Fibroblast of the conjunctiva (primary cell): ENCODE measurements at places on chromosomes 6 and 20.
A peak's percentile ranks its signal among the peaks of the same experiment; 100 is the strongest.

- DNase-seq = no peak
These were observed 33.5 kb upstream of the EPB41L1 start for GRCh38 chr20:36120991-36121390.

- DNase-seq = no peak
These were observed 24.0 kb downstream of the HBS1L start for GRCh38 chr6:135030532-135031178.

DNA sequence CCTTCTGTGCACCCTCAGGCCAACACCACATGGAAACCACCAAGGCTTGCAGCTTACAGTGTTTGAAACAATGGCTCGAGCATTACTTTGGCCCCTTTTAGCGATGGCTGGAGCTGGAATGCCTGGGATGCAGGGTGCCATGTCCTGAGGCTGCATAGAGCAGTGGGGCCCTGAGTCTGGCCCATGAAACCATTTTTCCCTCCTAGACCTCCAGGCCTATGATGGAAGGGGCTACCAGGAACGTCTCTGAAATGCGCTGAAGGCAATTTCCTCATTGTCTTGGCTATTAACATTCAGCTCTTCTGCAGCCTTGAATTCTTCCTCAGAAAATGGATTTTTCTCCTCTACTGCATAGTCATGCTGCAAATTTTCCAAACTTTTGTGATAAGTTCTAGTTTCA, 29.9 kb upstream of the SERINC1 start:
- no peak for DNase-seq

DNA sequence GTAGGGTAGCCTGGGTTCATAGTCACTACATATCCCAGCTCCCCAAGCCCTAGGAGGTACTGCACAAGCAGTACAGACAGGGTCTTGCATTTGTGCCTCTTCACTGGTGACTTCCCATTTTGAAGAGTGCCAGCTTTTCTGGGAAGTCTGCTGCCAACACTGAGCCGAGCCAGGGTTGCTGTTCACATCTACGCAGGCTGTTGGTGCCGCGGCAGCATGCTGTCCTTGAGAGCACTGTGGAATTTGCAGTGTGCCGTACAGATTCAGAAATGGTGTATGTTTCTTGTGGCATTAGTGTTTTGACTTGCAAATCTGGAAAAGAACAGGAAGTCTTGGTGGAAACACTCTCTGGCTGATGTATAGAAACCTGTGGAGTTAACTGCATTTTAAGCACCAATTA, 67.5 kb downstream of the JARID2 start:
- DNase-seq = no peak

DNA sequence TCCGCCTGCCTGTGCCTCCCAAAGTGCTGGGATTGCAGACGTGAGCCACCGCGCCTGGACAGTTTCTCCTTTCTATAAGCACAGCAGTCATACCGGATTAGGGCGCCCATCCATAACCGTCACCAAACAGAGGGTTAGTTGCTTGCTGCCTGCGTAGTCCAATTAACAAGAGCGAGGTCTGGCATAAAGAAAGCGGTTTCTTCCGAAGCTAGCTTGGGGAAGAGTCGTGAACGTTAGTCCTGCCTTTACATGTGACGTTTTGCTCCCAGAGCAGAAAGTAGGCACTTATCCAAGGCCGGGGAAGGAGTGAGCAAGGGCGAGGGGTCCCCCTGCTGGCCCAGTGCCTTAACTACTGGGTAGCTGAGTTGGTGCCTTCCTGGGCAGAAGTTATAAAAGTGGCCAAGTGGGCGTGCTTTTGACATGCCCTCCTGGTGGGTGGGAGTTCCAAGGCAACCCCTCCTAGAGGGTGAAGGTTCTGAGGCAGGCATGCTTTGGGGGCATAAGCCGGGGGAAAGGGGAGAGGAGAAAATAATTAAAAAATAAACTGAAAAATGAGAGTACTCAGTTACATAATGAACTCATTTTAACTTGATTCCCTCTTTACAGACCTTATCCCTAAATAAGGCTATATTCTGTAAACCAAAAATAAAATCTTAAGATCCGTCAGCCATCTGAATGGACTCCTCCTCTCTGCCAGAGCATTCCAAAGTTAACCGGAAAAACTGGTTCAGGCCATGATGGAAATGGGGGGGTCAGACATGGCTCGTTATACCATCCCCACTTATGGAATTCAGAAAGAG, 88.0 kb downstream of the FAM217A start:
- DNase-seq = peak; percentile 80

- no peak for DNase-seq
These were observed 38.7 kb downstream of the MAP3K5 start for GRCh38 chr6:136753624-136754023.

- no peak for DNase-seq
These were observed 50.3 kb upstream of the PREP start for GRCh38 chr6:105452924-105453756.

DNA sequence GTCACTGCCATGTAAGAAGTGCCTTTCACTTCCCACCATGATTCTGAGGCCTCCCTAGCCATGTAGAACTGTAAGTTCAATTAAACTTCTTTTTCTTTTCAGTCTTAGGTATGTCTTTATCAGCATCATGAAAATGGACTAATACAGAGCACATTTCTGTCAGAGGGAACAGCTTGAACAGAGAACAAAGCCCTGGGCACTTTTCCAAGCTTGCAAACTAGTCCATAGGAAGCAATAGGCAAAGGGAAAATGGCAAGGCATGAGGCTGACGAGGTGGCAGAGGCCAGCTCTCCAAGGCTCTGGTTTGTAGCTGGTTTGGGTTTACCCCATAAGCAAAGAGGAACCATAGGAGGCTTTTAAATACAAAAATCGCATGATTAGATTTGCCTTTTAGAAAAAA, 185.1 kb upstream of the HDDC2 start:
- DNase-seq = no peak
